ENCODE measurements at places on chromosomes 5 and 9.

DNA sequence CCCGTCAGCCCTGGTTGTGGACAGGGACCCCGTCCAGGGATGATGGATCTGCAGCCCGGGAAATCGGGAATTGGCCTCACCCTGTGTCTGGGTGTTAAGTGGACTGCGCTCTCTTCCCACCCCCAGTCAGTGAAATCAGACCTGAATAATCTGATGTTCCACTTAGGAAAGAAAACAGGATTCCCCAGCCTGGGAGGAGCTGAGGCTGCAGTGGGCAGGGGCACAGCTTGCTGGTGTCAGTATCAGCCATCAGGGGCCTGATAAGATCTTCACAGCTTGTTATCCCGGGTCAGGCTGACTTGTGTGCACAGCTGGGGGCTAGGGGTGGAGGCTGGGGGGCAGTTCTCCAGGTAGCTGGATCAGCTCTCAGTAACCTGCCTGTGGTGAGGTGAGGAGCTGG lies 29.1 kb downstream of the LMX1B start:
- DNase-seq: no peak

- no peak for DNase-seq
These were observed 18.8 kb downstream of the GLE1 start for GRCh38 chr9:128523199-128523925.

DNA sequence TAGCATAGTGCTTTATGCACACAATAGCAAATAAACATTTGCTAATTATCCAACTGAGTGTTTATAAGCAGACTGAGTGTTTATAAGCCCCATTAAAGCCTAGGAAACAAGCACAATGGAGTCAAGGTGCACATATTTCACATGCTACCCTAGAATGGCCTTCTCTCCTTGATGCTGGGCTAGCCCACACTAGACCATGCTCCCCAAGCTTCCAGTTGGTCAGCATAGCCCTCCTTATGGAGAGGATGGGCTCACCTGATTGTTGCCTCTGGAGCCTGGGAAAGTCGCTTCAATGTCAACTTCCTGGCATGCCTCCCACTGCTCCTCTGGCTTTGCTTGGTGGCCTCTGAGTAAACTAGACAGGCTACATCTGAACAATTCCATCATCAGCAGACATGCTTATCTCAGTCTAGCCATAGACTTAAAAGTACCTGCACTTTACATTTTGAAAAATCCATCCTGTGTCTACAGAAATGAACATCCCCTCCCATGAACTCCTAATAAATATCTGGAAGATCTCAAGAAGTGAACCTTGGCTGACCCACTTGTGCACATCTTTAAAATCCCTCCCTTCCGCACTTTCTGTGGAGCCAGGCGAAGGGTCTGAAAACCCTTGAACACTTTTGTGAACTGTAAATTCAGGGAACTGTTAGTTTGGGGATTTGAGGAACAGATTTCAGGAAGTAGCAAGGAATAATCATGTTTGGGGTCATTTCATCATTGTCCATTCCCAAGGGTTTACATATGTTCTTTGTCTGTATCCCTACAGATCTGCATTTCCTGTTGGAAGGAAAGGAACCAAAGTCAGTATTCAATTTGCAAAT lies 486.6 kb downstream of the ARHGEF28 start:
- DNase-seq: no peak

DNA sequence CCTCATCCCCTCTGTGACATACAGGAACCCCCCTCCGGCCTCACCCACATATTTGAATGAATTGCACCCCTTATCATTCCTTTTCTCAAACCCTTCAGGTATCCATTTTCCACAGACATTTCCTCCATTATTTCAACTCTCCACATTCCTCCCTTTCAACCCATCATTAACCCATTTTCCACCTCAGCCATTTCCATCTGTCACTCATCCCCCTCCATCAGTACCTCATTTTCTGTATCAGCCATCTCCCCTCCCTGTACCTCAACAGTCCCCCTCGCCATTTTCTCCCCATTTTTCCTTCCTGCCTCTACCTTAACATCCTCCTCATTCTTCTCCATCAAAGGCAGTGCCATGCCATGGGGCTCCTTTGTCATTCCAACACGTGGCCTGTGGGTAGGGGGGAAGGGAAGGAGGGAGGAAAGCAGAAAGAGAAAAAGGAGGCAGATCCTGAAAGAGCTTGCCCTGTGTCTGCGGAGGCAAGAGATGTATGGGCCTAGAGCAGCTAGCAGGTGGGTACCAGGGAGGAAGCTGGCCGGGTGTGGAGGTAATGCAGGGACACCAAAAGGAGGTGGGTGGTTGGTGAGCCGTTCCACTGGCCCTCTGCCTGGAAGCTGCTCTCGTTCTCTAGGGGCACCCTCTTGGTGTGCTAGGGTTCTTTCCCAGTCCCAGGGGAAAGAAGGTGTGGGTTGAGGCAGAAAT lies 1.5 kb downstream of the DNAJB5 start:
- DNase-seq: no peak

DNA sequence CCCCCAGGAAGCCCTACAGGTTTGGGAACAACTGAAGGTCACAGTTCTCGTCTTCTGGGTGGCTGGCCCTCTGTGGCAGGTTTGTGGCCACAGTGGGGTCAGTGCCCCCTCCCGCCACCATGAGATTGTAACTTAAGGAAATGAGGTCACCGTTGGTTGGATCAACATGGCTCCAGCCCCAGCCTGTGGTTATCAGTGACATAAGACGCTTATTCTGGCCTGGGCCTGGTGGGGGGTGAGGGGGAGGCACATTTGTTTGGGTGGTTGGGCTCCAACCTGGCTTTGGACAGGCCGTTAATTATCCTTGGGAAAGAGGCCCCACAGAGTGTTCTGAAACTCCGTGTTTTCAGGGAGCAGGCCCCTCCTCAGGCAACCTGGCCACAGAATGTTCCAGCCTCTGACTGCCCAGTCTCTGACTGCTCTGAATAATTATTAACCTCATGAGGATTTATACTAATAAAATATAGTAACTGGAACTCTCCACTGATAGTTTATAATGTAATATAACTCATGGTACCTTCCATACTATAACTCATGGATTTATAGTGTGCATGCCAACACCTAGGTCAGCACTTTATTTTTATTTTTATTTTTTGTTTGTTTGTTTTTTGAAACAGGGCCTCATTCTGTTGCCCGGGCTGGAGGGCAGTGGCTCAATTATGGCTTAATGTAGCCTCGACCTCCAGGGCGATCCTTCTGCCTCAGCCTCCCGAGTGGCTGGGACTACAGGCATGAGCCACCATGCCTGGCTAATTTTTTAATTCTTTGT lies 58.0 kb upstream of the RPL26L1 start:
- no peak for DNase-seq

GRCh38 chr9:78288214-78288892 lies 8.6 kb upstream of the PSAT1 start:
- no peak for DNase-seq

DNA sequence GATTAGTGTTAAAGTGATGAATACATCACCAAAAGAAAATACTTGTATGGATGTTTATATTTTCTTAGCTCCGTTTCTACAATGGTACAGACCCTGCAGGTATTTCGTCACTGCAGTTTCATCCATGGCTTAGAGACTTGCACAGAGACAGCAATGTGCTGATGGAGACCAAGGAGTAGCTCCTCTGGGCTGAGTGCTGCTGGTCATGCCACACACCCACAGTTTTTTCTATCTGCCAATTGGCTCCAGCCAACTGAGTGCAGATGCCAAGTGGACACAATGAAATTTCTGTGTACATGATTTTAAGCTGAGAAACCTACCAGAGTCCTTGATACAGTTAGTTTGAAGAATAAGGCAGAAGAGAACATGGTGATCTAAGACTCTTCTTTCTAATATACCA lies 145.9 kb upstream of the ADCY2 start:
- no peak for DNase-seq

DNA sequence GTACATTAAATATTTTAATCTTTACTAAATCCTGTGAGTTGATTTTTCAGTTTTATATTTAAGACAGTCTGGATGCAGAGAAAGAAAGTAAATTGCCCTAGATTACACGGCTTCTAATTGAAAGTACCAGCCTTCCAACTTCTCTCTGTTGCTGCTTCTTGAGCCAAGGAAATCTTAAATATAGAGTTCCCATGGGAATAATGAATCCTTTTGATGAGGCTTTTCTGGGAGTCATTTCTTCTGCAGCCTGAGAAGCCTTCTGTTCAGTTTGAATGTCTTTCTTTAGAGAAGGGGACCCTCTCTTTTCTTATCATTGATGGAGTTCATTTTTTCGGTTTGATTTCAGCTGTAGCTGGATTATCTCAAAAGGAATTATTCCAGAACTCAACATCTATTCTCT lies 317.3 kb upstream of the PTPRD start:
- DNase-seq: no peak

GRCh38 chr5:161410640-161411039 lies 135.9 kb downstream of the GABRB2 start:
- no peak for DNase-seq

DNA sequence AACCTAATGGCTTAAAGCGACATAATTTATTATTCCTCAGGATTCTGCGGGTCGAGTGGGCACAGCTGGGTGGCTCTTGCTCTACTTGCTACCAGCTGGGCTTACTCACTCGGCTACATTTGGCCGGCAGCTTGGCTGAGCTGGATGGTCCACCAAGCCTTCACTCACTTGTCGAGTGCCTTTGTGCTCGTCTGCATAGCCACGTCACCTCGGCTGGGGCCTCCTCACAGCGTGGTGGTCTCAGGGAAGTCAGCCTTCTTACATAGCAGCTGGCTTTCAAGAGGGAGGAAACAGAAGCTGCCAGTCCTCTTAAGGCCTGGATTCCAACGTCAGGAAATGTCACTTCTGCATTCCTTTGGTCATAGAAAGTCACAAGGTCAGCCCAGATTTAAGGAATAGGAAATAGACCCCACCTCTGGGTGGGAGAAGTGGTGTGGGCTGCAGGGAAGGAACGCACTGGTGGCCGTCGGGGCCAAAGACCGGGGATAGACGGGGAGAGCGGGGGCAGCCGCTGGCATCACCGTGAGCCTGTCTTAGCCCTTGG lies 75.1 kb upstream of the RUFY1 start:
- no peak for DNase-seq

GRCh38 chr9:22055090-22055489 lies 46.0 kb upstream of the CDKN2B start:
- no peak for DNase-seq

- DNase-seq: no peak
These were observed 129.2 kb upstream of the TRPM3 start for GRCh38 chr9:71250581-71250980.

- DNase-seq: no peak
These were observed 88.5 kb downstream of the SUSD1 start for GRCh38 chr9:112086627-112087026.

DNA sequence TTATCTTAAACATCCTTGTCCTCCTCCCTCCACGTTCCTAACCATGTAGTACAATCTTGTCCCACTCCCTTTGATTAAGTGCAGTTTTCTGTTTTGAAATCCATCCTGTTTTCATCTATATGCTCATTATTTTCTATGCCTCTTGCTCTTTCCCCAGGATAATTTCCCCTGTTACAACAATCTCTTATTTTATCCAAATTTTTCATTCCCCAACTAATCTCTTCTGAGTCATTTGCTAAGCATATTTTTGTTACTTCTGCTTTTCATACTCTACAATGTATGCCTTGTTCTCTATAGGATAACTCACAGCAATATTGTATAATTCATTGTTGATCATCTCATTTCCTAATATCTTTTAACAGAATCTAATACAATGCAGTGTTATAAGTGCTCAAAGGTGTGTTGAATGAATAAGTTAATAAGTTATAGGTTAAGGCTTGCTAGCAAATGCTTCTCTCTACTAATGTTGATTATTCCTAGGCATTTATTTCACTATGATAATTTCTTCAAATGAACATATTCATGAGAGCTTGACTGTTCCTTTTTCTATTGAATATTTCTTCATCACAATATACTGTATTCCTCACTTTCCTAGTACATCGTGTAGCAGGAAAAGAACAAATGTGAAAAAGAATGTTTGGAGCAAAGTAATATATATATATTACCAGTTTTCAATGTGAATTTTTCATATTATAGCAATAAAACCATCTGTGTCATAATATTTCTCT lies 1.5 kb downstream of the OMD start:
- DNase-seq: no peak

DNA sequence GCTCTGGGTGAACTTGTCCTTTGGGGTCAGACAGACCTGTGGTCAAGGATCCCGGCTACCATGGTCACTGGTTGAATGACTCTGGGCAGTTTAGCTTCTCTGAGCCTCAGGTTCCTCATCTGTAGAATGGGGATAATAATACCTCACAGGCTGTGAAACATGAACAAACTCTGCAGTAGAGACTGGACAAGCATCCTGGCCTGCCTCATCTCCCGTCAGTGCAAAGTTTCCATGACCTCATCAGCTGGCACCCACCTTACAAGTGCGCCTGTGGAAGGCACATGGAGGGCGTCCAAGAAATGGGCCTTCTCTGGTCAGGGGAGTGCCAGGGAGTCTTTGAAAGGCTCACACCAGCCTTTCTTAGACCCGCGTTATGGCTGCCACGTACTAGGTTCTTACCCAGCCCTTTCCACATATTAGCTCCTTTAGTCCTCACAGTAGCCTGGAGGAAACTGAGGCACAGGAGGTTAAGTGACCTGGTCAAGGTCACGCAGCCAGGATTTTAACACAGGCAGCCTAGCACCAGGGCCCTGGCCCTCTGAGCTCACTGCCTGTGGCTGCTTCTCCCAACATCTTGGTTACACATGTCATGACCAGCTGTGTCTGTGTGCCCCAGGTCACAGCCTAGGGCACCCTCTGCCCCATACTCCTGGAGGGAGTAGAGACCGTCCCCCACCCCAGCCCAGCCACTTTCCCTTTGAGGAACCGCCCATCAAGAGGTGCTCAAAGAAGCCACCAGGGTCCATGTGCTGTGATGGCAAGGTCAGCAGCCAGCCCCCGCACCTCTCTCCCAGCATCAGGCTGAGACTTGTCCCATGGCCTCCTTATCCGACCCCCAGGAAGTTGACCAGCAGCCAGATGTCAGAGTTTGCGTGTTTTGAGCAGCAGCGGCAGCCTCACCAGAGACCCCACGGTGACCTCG lies 39.4 kb upstream of the RPL26L1 start:
- DNase-seq: no peak

- DNase-seq: no peak
These were observed 4.4 kb downstream of the TGFBI start for GRCh38 chr5:136033234-136033633.

- no peak for DNase-seq
These were observed 38.9 kb downstream of the BICD2 start for GRCh38 chr9:92725766-92726165.

DNA sequence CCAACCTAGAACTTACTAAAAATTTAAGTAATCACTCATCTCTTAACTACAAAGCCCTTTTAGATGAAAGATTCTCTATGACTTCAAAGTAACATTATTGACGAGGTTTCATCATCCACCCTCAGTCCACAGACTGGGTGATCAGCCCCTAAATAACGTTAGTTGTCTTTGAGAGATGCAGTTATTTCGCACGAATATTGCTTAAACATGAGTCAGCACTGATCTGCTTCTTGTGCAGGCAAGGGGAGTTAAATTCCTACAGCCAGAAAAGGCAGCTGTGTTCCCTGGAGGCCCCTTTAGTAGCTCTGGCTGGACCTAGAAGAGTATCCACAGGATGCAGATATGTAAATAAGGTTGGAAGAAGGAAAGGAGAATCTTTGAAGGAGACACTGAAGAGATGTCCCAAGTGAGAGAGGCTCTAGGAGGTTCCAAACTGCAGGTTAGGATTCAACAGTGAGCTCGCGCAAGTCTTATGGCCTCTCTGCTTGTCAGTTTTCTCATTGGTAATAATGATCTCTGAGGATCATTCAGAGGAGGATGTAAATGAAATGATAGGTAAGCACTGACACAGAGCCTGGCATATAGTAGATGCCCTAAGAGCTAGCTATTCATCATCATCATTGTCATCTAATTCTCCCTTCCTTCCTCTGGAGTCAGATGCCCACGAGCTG lies 122.2 kb upstream of the MAN2A1 start:
- DNase-seq: no peak
